NCI-H460 (cell line): ENCODE measurements at places on chromosomes 6 and 20.

GRCh38 chr20:54849741-54850140, 374.3 kb downstream of the DOK5 start:
- no peak for DNase-seq

GRCh38 chr6:54700158-54700557, 146.4 kb upstream of the FAM83B start:
- no peak for DNase-seq

DNA sequence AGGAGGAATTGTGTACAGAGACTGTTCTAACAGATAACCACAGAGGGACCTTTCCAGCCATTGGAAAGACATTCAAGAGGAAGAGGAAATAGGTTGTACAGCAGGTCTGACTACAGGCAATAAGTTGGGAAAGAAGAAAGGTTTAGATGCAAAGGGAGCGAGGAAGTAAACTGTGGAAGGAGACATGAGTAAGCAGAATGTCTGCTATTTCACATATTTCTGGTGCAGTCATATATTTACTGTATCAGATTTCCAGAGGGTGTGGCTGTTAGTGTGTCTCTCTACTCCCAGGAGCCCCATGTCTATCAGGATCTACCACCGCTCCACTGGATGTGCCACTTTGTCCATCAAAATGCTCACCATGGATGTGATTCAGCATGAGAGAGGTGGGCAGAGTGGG, 25.9 kb downstream of the MRS2 start:
- DNase-seq, result peak; percentile 61

DNA sequence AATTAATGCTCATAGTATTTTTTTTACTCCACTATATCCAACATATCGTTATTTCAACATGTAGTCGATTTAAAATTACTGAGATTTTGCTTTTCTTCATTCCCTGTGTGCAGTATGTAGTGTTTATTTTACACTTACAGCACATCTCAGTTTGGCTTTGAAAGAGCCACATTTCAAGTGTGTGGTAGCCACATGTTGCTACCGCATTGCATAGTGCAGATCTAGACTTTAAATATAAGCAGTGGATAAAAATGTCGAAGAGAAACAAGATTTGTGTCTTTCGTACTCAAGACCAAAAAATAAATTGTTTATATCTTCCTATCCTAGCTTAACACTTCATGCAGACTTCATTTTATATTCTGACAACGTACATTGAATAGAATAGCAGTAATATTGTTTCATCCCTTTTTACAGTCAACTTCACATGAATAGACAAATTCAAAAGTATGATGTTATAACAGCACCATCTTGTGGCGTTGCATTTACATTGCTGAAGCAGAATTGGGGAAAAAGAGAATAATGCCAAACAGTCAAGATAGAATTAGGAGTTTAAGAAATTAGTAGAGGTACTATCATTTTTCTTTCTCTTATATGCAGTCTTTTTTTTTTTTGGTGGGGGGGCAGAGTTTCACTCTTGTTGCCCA, 29.9 kb downstream of the FBXO5 start:
- peak; percentile 24 for DNase-seq

DNA sequence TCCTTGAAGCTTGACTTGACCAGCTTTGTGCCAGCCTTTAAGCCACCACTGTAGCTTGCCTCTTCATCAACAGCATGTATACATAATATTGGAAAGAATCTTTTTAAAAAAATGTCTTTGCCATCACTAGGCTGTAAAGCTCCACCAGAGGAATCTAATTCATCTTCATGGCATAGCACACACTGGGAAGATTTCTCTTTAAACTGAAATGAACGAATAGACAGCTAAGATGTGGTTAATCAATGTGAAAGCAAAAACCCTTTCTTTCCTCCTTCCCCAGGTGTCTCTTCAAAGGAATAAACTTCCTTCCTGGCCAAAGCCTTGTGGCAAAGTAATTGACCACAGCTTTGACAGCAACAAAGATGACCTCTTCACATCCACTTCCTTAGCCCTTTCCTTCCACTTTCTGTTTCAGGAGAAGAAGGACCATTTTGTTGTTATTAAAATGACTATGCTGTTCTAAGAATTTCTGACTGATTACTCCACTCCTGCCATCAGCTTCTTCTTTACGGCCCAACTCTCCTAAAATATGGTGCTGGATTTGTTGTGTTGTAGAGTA, 428.7 kb upstream of the SOX4 start:
- DNase-seq, result no peak

DNA sequence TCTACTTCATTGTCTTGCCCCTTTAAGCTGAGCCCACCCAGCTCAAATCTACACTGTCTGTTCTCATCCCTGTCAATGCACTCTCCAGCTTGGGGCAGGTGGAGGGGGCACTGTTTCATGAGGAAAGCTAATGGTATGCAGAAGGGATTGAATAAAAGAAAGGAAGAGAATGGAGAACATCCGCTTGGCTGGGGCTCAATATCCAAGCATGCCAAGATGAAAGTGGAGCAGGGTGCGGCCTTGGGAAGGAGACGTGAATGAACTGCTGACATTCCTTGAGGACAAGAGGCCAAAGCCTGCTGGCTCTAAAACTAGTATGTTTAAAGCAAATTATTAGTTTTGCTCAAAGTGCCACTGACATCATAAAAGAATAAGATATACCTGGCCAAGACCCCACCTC, 24.2 kb downstream of the AKAP12 start:
- no peak for DNase-seq

DNA sequence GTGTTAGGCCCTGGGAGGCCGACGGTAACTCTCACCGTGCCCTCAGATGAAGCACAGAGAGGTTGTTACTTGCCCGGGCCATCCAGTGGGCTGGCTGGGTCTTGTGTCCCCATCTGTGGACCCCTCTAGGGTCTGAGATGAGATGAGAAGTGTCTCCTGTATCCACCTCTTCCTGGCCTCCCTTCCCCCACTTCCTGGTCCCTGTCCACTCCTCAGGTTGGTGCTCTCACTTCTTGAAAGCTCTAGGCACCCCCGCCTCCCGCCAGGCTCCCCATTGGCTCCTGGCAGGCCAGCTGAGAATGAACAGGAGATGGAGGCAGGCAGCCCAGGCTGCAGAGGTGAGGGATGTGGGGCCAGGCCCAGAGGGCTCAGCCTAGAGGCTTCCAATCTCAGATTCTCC, 1.5 kb downstream of the MMP24OS start:
- DNase-seq, result no peak

- peak; percentile 63 for DNase-seq
Observed at GRCh38 chr20:13009682-13010406, 1.1 kb downstream of the SPTLC3 start.

- no peak for DNase-seq
Observed at GRCh38 chr6:75450903-75451302, 42.7 kb downstream of the FILIP1 start.

GRCh38 chr6:155219858-155220301, 43.9 kb upstream of the CLDN20 start:
- DNase-seq, result no peak

DNA sequence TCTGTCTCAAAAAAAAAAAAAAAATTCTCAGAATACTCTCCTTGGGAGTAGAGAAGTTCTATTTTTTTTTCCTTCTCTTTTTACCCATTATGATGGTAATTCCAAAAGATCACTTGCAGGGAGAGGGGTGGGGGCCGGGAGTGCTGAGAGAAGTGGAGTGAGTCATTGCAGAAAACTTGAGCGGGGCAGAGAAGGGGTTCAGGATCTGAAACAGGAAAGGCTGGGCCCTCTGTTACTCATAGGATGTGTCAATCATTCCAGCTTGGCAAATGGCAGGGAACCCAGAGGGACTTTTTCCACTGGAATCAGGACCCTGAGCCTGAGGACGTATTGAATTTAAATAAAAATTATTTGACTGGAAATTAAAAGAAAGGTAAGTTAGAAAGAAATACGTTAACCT, 111.4 kb upstream of the ARMC2 start:
- no peak for DNase-seq

GRCh38 chr6:132643547-132643946, 15.4 kb downstream of the TAAR1 start:
- no peak for DNase-seq

DNA sequence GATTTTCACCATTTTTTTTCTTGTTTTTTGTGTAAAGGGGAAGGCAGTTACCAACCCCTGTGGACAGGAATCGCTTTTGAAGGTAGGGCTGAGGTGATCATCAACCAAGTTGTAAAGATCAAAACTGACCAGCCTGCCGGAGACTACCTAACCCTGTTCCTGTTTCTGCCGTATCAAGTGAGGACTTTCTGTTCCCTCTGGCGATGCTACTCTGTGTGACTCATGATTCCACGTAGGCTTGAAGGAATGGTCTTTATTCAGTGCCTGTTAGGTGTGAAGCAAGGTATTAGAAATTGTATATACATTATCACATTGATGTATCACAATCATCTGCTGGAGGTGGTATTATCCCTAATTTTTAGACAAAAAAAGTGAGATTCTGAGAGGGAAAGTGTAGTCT, 161.3 kb downstream of the SOX4 start:
- DNase-seq, result no peak

GRCh38 chr6:42043787-42044475, 6.4 kb upstream of the TAF8 start:
- DNase-seq, result peak; percentile 80

- DNase-seq, result no peak
Observed at GRCh38 chr6:4303638-4304037, 168.3 kb upstream of the ECI2 start.
